ENCODE measurements at places on chromosomes 7 and 10.

- no peak for DNase-seq
Measured at GRCh38 chr7:95517458-95517857, 31.7 kb downstream of the ASB4 start.

GRCh38 chr7:95427914-95428516 lies 6.8 kb downstream of the PON2 start:
- DNase-seq, result no peak

GRCh38 chr7:101133621-101134398 lies 6.9 kb downstream of the SERPINE1 start:
- no peak for DNase-seq

DNA sequence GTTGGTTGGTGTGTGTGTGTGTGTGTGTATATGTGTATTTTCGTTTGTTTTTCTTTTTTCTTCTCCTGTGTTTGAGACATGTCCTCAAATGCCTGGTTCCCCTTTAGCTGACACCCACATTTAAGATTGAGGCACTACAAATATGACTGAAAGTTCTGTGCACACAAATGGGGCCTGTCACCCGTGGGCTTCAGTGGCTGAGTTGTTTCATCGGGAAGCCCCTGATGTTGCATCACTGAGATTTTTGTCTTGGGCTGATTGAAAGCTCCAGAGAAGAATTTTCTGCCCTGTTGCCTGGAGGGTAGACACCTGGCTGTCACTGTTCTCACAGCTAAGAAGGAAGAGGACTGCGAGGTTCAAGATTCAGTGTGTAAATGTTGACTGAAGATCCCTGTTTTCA lies 283.8 kb upstream of the C7orf33 start:
- DNase-seq, result no peak

GRCh38 chr10:10891124-10892082 lies 126.3 kb upstream of the CELF2 start:
- DNase-seq, result no peak

DNA sequence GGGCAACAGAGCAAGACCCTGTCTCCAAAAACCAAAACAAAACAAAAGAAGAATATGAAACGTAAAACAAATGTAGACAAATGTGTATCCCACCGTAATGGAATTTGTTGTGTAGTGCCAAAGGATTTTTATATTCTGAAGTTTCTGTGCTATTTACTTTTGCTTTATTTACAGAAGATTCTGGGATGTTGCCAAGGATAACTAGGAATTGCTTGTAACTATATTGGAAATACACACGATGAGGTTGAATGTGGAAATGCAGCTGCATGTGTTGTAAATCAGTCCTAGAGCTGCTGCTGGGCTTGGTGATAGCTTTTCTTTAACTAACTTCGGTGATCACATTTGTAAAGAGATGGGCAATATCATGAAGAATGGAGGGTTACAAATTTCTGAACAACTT lies 39.5 kb downstream of the GALNT17 start:
- DNase-seq, result no peak

GRCh38 chr10:43408331-43408709 lies 666 bp downstream of the HNRNPF start:
- DNase-seq, result no peak

DNA sequence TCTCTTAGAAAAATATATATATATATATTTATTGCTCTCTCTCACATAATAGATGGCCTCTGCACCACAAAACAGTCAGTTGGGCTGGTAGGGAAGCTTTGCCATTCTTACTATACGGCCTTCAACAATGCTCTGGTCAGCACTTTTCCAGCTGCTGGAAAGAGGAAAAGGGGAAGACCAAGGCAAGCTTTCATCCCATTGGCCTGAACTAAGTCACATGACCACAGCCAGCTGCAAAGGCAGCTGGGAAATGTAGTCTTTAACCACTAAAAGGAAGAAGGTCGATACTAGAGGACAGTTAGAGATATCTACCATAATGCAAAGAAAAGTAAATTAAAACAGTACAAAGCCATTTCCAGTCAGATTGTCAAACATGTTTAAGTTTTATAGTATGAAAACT lies 58.4 kb upstream of the MACROH2A2 start:
- no peak for DNase-seq

Measured in SK-N-MC (cell line).